ENCODE measurements at places on chromosomes 11 and 22. TPM values are rescaled to one million over a fixed set of nuclear protein-coding genes. Genes with fewer than 3 reads are reported as not detected.

DNA sequence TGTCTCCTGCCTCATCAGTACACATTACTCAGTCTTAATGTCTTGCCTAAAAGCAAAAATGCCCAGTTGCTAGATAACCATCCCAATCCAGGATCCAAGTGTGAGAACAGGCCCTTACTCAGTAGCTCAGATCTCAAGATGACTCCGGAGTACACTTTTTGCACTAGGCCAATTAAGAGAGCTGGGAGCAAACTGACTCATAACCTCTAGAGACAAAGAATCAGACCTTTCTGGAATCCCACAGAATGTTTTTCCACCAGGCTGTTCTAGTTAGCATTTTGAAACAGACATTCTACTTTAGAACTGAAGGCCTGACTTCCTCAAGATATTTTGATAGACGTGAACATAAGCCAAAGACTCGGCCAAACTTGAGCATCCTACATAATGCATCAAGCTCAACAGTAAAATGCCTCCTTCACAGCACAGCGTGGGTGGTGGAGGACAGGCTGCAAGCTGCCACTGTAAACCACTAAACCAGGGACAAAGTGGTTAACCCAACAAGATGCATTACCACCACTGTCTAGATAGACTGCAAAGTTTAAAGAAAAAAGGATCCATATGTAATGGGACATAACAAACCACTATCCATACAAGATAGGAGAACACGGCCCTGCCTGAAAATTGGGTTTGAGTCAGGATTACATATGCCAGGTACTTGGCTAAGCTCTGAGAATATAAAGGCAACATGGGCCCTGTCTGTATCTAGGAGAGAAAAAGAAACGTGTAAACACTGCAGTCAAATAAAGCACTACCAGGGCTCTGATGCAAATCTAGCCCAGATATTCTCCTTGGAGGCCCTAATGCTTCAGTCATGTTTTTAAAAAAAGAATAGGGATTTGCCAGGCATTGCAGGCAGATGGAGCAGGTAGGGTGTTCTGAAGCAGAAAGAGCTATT lies 48.3 kb downstream of the MYH9 start:
- no peak overlapping the region for H3K4me3 ChIP-seq
- H3K27ac ChIP-seq, result peak overlapping the region; percentile 98
- no peak for DNase-seq
- H3K27me3 ChIP-seq, result no peaks in the 10 kb centered on the region
- H3K4me1 ChIP-seq, result no peaks in the 10 kb centered on the region

- H3K27ac ChIP-seq, result no peak overlapping the region
- no peak for DNase-seq
- no peaks in the 10 kb centered on the region for H3K36me3 ChIP-seq
- H3K4me3 ChIP-seq, result no peak overlapping the region
- H3K4me1 ChIP-seq, result no peaks in the 10 kb centered on the region
- no peaks in the 10 kb centered on the region for H3K27me3 ChIP-seq
These were observed 70.6 kb upstream of the SHANK2 start for GRCh38 chr11:71322861-71323582.

- H3K36me3 ChIP-seq, result no peaks in the 10 kb centered on the region
- no peak overlapping the region for H3K27ac ChIP-seq
- DNase-seq, result no peak
- no peaks in the 10 kb centered on the region for H3K4me1 ChIP-seq
These were observed 16.3 kb downstream of the GVQW3 start for GRCh38 chr11:76397383-76397782.

DNA sequence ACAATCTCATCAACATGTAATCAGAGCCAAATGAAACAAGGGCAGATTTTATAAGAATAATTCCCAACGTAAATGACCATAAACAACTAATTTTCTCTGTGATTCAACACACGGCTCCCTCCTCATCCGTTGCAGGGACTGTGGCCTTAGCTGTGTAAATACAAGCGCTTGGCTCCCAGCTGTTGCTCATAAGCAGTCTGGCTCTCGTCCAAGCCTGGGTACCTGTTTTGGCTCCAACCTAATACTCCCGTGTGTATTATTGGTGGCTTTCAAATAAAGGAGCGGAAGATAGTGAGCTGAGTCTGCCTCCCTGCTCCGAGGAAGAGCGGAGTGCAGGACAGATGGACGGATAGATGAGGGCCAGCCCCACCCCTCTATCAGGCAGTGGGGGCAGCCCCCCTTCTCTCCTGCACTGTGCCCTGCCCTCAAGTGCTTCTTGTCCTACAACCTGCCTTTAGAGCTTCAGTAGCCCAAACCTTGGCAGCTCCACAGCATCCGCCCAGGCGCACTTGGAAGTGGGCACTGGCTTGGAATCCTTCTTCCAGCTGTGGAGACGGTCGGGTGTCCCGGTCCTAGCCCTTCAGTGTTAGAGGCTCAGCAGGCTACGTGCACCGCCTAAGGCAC lies 670.9 kb downstream of the BRD1 start:
- no peaks in the 10 kb centered on the region for H3K4me1 ChIP-seq
- H3K27me3 ChIP-seq, result peaks cover 7% of the 10 kb centered on the region
- no peaks in the 10 kb centered on the region for H3K36me3 ChIP-seq
- no peak for DNase-seq

DNA sequence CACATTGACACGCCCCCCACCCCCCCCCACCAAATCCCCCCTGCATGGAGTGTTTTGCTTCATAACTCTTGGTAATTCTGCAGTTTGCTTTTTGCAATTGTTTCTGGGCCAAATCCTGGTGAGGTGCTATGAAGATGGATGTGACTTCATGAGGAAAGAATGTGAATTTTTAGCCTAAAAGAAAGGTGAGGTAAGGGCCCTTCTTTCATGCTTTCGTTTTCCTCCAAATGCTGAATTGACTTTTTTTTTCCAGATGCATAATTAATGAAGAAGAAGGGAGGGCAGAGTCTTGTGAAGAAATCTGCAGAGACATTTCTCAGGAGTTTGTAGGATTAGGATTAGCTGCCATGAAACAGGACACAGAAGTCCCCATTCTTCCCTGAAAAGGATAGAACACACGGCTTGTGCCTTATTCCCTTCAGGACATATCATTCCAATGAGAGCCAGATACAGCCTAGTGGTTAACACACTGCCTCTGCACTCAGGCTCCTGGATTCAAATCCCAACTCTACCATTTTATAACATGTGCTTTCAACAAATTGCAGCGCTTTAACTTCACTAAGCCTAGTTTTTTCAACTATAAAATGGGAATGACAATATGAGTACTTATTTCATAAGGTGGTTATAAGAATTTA lies 19.6 kb upstream of the TBCEL start:
- H3K4me3 ChIP-seq, result no peak overlapping the region
- no peak overlapping the region for H3K27ac ChIP-seq
- no peaks in the 10 kb centered on the region for H3K36me3 ChIP-seq
- H3K4me1 ChIP-seq, result no peaks in the 10 kb centered on the region
- no peaks in the 10 kb centered on the region for H3K27me3 ChIP-seq

- DNase-seq, result no peak
- H3K27ac ChIP-seq, result peak overlapping the region; percentile 6
- peaks cover 25% of the 10 kb centered on the region for H3K36me3 ChIP-seq
- no peaks in the 10 kb centered on the region for H3K27me3 ChIP-seq
These were observed 21.2 kb upstream of the CCDC34 start for GRCh38 chr11:27384227-27384626.

DNA sequence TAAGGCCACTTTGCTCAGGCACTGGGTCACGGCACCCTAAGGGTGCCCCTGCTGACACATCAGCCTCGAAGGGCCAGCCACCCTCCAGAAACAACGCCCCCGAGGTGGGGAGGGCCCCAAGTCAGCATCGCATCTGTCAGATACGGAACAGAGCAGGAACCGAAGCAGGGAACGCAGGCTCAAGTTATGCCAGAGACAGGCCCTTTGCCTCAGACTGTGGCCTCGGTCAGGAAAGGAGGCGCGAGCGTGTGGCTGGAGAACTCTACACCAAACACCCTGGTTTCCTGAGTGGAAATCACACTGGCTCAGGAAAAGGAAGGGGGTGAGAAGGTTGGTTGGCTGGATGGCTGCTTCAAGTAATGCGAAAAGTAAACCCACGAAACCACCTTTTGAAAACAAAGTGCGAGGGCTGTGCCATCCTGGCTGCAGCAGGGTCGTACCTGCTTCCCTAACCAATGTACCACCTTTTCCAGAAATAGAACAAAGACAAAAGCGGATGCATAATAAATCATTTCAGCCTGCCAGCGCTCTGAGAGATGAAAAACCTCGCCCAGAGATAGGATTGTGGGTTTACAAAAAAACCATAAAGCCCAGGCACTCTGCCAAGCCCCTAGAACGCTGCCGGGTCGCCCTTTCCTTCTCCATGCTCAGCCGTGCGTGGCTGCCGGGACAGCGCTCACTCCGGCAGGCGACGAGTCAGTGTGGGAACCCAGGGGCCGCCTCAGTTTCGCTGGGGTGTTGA lies 38.6 kb downstream of the TRMU start:
- H3K4me1 ChIP-seq, result no peaks in the 10 kb centered on the region
- H3K36me3 ChIP-seq, result no peaks in the 10 kb centered on the region
- no peak for DNase-seq
- no peak overlapping the region for H3K4me3 ChIP-seq
- no peak overlapping the region for H3K27ac ChIP-seq
- H3K27me3 ChIP-seq, result no peaks in the 10 kb centered on the region

GRCh38 chr11:5291207-5291838 lies 10.4 kb downstream of the OR51B4 start:
- H3K27me3 ChIP-seq, result no peaks in the 10 kb centered on the region
- H3K4me3 ChIP-seq, result no peak overlapping the region
- H3K27ac ChIP-seq, result no peak overlapping the region
- H3K4me1 ChIP-seq, result no peaks in the 10 kb centered on the region

DNA sequence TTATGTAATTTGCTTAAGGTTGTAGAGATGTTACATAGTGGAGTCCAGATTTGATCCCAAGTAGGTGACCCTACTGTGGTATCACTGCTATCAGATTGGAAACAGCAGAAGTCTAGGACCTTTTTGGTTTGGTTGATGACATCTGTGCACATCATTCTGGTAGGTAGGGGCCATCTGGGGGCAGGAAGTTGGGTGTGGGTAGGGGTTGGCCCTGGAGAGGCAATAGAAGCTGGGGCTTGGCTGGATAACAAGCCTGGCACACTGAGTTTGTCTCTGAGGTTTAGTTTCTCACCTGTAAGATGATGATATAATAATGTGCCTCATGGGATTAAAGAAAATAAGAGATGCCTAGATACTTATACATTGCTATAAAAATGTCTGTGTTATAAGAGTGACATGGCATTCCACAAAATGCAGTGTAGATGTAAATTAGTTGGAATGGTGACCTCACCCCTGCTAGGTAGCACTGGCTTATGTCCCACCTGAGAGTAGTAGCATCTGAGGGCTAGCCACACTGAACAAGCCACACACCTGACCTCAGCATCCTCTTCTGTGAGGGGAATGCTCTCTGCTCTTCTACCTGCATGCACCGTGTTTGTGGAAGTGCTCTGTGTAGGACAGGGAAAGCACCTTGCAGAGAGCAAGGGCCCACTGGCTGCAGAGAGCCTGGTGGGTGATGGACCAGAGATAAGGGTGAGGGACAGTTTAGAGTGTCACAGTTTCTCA lies 36.9 kb downstream of the PTPRJ start:
- H3K27ac ChIP-seq, result no peak overlapping the region
- no peaks in the 10 kb centered on the region for H3K27me3 ChIP-seq
- peaks cover 9% of the 10 kb centered on the region for H3K4me1 ChIP-seq
- no peak for DNase-seq
- H3K36me3 ChIP-seq, result no peaks in the 10 kb centered on the region

GRCh38 chr11:22459048-22459447 lies 120.9 kb downstream of the SLC17A6 start:
- no peaks in the 10 kb centered on the region for H3K27me3 ChIP-seq
- DNase-seq, result no peak
- H3K4me3 ChIP-seq, result no peak overlapping the region

GRCh38 chr22:38638216-38638615 lies 18.0 kb downstream of the FAM227A start:
- no peak for DNase-seq
- no peaks in the 10 kb centered on the region for H3K36me3 ChIP-seq
- no peaks in the 10 kb centered on the region for H3K4me1 ChIP-seq
- H3K27me3 ChIP-seq, result no peaks in the 10 kb centered on the region
- H3K4me3 ChIP-seq, result no peak overlapping the region
- H3K27ac ChIP-seq, result no peak overlapping the region

DNA sequence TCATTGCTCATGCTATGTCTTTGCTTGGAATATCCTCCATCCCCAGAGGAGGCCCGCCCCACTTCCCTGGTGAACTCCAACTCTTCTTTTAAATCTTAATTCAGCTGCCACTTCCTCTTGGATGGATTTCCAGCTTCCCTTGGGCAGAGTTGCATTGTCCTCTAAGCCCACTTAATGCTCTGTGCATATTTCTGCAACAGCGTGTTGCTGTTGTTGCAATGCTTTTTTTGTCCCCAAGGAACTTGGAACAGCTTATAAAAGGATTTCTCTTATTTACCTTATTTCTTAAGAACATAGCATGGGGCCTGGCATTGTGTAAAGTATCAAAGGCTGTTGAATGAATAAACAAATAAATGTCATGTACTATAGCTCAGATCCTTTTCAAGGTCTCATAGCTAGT lies 507.4 kb downstream of the METTL15 start:
- H3K4me1 ChIP-seq, result no peaks in the 10 kb centered on the region
- H3K4me3 ChIP-seq, result no peak overlapping the region
- no peak for DNase-seq
- H3K27me3 ChIP-seq, result no peaks in the 10 kb centered on the region
- H3K27ac ChIP-seq, result no peak overlapping the region

DNA sequence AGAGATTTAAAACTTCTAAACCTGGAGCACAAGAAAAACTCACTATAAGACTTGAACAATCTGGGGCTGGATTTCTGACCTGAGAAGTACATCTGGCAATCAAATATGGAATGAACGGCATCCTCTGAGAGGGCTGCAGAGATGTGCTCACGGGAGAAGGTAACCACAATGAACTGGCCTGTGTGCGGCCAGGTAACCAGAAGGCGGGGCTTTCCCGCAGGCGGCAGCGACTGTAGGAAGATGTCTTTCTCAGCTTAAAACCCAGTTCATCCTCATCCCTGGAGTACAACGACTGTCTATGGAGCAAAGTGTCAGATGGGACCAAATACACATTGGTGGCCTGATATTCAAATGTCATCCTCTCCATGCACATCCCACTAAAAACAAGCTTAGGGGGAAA lies 24.5 kb downstream of the MICAL3 start:
- H3K27ac ChIP-seq, result peak overlapping the region; percentile 90
- no peaks in the 10 kb centered on the region for H3K36me3 ChIP-seq
- H3K4me1 ChIP-seq, result peaks cover 24% of the 10 kb centered on the region
- no peak for DNase-seq
- H3K4me3 ChIP-seq, result peak overlapping the region; percentile 82

SAA4 gene
- not detected for total RNA-seq

KCNQ1 gene
- 25.1 TPM for total RNA-seq

THRSP gene
- 1.9 TPM for total RNA-seq

ZNF70 gene
- 5.0 TPM for total RNA-seq

LRRC32 gene
- total RNA-seq, result 56.0 TPM

FGF3 gene
- total RNA-seq, result not detected

OR8D4 gene
- total RNA-seq, result not detected

LARGE2 gene
- total RNA-seq, result not detected

RCE1 gene
- total RNA-seq, result 6.4 TPM

GALNT18 gene
- total RNA-seq, result 26.8 TPM
